ENCODE measurements at places on chromosomes 16 and 17.

GRCh38 chr17:42553161-42553818, 567 bp downstream of the HSD17B1 start:
- DNase-seq: no peak

- DNase-seq: no peak
Observed at GRCh38 chr17:83099570-83100181, 20.3 kb downstream of the METRNL start.

DNA sequence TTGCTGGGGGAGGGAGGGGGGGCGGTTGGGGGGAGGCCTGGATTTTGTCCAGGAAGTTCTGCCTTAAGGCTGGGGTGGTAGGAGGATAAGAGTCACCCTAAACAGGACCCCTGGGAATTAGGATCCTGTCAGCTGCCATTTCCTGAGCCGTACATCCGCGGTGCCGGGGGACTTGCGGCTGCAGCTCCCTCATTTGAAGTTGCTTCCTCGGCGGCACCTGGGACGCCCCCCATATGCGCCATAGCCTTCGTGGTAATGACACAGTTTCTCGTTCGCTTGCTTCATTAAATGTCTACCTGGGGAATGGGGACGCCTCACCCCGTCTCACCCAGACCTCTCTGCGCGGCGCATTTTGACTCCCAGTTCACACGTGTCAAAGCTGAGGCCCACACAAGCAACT, 55.1 kb upstream of the PABPN1L start:
- DNase-seq: no peak

GRCh38 chr16:17345043-17345442, 125.7 kb downstream of the XYLT1 start:
- DNase-seq: no peak

GRCh38 chr17:7444682-7445618, at the start of gene CHRNB1:
TSS of gene CHRNB1 (plus strand) at chr17:7445061. CDS start at chr17:7445128, 67 bp downstream.
- peak; percentile 27 for DNase-seq

GRCh38 chr17:42429726-42430447, 6.8 kb upstream of the CAVIN1 start:
- no peak for DNase-seq

- DNase-seq: peak; percentile 58
Observed at GRCh38 chr16:82639666-82640336, 13.0 kb downstream of the CDH13 start.

DNA sequence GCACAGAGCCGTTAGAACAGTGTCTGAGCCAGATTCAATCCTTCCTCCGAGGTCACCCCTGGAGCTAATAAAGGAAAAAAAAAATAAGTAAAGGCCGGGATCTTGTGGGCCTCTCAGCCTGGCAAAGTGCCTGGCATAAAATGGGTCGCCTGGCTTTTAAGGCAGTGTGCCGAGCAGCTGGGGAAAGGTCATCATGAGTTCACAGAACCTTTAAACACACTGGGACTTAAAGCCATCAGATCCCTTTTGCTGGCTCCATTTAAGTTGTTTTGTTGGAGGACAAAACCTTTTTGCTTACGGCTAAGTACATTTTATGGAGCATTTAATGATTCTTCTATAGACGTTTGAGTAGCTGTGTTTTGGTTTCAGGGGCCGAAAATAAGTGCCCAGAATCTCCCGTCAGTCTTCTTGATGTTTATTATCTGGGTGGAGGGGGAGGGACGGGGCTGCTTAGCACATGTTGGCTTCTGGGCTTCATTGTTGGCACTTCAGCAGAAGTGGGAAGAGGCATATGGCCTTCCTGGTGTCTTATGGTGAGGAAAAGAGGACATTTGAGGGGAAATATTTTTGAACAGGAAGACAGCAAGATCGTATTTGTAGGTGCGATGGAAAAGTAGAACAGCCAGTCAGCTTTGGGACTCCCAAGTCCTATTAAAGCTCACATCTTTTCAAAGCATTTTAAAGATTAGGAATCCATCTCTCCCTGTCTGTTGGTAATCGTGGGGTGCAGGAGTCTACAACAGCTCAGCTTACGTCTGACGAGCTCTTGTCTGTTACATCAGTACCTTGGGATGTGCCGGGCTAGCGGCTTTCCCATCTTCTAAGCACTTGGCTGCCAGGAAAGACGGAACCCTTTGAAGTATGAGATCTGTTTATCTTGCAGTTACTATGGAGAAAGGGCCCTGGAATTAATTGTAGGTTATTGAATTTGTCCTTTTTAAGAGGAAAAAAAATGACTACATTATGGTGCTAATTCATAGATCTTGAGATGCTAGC, 31.1 kb downstream of the RBFOX1 start:
- DNase-seq: no peak

GRCh38 chr16:84031556-84031955, 11.0 kb downstream of the SLC38A8 start:
- DNase-seq: no peak
